Aorta (tissue), 5 donors: ENCODE measurements at places on chromosomes 3 and 15. TPM values are rescaled to one million over a fixed set of nuclear protein-coding genes. Genes with fewer than 3 reads are reported as not detected.

Gene EBLN2
- 5.1 TPM for total RNA-seq

Gene LARP6
- total RNA-seq, result 42.2 TPM

Gene CYP8B1
- total RNA-seq, result not detected

Gene LYSMD4
- 7.7 TPM for total RNA-seq

- peaks cover 2% of the 10 kb centered on the region for H3K4me1 ChIP-seq
- no peak overlapping the region for H3K27ac ChIP-seq
- no peaks in the 10 kb centered on the region for H3K36me3 ChIP-seq
- no peak for DNase-seq
- H3K4me3 ChIP-seq, result no peak overlapping the region
Observed at GRCh38 chr3:61612211-61613194, 51.1 kb downstream of the PTPRG start.

GRCh38 chr3:49840388-49840787 lies 16.0 kb downstream of the TRAIP start:
- no peaks in the 10 kb centered on the region for H3K36me3 ChIP-seq
- H3K4me3 ChIP-seq, result no peak overlapping the region
- DNase-seq, result no peak

- no peak overlapping the region for H3K4me3 ChIP-seq
- no peak overlapping the region for H3K27ac ChIP-seq
- H3K4me1 ChIP-seq, result no peaks in the 10 kb centered on the region
- DNase-seq, result no peak
- no peaks in the 10 kb centered on the region for H3K36me3 ChIP-seq
Observed at GRCh38 chr3:170130532-170130931, 51.0 kb downstream of the PHC3 start.

- no peaks in the 10 kb centered on the region for H3K36me3 ChIP-seq
- no peak overlapping the region for H3K4me3 ChIP-seq
- no peak for DNase-seq
- H3K27ac ChIP-seq, result no peak overlapping the region
- no peaks in the 10 kb centered on the region for H3K4me1 ChIP-seq
Observed at GRCh38 chr15:82118040-82118439, 72.2 kb upstream of the MEX3B start.

DNA sequence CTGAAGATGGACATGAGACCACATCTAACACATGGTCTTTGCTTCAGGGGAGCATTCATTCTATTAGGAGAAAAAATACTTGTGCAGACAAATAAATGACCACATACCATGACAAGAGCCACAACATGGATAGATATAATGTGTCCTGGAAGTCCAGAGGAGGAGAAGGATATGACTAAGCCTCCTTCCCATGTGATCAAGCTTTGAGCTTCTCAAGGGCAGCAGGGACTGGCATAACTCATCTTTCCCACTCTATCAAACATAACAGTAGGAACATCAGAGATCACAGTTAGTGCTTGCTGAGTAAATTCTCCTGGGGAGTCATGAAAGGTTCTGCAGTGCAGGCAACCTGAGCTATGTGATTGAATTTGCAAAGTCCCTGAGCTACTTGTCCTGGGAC lies 86.0 kb upstream of the LPP start:
- H3K4me1 ChIP-seq, result no peaks in the 10 kb centered on the region
- no peaks in the 10 kb centered on the region for H3K27me3 ChIP-seq
- no peak overlapping the region for H3K27ac ChIP-seq
- no peaks in the 10 kb centered on the region for H3K36me3 ChIP-seq
- H3K4me3 ChIP-seq, result no peak overlapping the region
- DNase-seq, result no peak

DNA sequence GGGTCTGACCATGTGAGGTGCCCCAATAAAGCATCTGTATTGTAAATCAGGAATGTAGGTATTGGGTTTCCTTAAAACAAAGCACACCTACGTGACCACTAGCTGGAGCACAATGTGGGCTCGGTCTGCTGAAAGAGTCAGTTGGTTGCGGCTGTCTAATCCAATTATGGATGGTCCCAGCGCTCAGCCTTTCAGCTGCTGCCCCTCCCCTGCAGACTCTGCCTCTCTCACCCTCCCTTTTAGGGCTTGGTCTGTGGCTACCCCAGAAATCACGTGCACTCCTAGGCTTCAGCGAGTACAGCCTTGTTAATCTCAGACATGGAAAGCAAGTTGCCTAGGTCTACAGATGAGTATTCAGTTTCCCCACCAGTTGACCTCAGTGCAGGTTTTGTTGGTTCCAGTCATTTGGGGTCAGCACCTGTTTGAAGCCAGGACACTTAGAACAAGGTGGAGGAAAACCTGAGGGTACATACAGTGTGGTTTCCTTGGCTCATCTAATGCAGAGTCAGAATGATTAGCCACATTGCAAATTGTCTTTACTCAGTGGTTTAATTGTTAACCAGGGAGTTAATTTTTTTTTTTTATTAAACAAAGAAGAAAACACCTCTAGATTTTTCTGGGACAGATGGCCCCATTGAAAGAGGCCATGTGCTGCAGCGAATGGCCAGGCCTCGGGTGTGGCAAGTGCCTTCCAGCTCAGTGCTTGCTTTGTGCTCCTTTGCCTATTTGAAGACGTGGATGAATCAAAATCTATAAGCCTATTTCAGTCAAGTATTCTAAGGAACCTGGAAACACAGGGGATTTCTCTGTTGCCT lies 137.7 kb downstream of the IGF1R start:
- H3K36me3 ChIP-seq, result no peaks in the 10 kb centered on the region
- no peak overlapping the region for H3K27ac ChIP-seq
- peaks cover 5% of the 10 kb centered on the region for H3K4me1 ChIP-seq
- no peak for DNase-seq
- no peaks in the 10 kb centered on the region for H3K27me3 ChIP-seq

- no peaks in the 10 kb centered on the region for H3K27me3 ChIP-seq
- H3K4me1 ChIP-seq, result no peaks in the 10 kb centered on the region
- H3K27ac ChIP-seq, result no peak overlapping the region
- DNase-seq, result peak; percentile 70
Observed at GRCh38 chr3:53044711-53045517, 959 bp downstream of the SFMBT1 start.

DNA sequence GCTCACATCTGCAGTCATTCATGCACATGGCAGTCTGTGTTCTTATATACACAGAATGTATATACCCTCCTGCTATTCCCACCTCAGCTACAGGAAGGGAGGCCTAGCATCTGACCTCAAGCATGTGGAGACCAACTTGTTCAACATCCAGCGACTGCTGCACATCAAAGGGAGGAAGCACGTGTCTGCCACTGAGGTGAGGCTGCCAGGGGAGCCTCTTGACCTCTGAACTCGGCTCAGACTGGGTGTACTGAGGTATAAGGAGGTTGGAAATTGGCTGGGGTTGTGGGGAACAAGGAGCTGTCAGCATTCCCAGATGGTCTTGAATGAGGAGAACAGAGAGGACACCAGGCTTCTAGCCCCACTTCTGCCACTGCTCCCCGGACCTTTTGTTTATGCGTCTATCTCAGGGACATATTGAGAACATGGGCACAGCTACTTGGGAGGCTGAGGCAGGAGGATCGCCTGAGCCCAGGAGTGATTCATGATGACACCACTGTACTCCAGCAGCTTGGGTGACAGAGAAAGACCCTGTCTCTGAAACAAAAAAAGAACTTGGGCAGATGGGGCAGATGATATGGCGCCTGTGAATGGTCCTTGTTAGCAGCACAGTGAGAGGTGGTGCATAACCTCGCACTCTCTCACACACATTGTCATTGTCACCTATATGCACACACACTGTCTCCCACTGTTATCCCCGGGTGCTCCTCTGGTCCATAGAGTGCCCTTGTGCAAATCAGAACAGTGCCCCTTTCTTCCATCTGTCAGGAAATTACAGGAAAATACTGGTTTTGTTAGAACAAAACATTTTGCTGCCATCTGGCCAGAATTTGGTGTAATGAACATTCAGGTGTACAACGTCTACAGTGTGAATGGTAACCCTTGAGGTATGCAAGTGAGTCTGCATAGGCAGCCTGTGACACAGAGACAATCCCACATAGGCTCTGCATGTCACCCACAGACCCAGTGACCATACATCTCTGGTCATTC lies 5.4 kb downstream of the VILL start:
- no peaks in the 10 kb centered on the region for H3K36me3 ChIP-seq
- no peaks in the 10 kb centered on the region for H3K27me3 ChIP-seq
- no peaks in the 10 kb centered on the region for H3K4me1 ChIP-seq

- H3K27me3 ChIP-seq, result no peaks in the 10 kb centered on the region
- H3K4me3 ChIP-seq, result no peak overlapping the region
- H3K27ac ChIP-seq, result no peak overlapping the region
- H3K36me3 ChIP-seq, result peaks cover 2% of the 10 kb centered on the region
- peak; percentile 81 for DNase-seq
- H3K4me1 ChIP-seq, result peaks cover 3% of the 10 kb centered on the region
Observed at GRCh38 chr3:158713094-158713499, 19.2 kb downstream of the RARRES1 start.

GRCh38 chr15:44087578-44088465 lies 107.2 kb downstream of the FRMD5 start:
- no peak overlapping the region for H3K4me3 ChIP-seq
- no peaks in the 10 kb centered on the region for H3K4me1 ChIP-seq
- H3K27me3 ChIP-seq, result no peaks in the 10 kb centered on the region
- H3K36me3 ChIP-seq, result no peaks in the 10 kb centered on the region
- no peak for DNase-seq

DNA sequence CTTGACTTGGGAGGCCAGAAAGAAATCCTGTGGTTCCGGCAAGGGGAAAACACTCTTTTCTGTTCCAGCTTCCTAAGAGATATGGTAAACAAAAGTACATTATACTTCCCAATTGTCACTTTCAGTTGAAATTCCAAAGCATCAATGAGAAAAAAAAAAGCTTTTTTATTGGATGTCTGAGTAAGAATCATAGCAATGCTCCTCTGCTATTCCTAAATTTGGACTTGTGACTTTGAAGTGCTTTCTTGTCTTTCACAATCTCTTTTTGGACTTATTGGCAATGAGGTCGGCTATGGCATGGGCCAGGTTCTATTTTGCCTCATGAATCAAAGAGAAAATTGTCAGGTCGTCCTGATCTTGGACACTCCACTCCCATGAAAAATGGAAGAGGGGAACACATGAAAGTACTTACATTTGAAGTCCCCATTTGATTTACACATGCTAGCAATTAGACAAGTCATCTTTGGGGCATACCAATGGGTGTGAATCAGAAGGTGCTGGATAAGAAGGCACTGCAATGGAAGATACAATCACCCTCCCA lies 170.5 kb downstream of the GREM1 start:
- no peak for DNase-seq
- H3K4me1 ChIP-seq, result no peaks in the 10 kb centered on the region
- H3K36me3 ChIP-seq, result no peaks in the 10 kb centered on the region
- no peaks in the 10 kb centered on the region for H3K27me3 ChIP-seq

DNA sequence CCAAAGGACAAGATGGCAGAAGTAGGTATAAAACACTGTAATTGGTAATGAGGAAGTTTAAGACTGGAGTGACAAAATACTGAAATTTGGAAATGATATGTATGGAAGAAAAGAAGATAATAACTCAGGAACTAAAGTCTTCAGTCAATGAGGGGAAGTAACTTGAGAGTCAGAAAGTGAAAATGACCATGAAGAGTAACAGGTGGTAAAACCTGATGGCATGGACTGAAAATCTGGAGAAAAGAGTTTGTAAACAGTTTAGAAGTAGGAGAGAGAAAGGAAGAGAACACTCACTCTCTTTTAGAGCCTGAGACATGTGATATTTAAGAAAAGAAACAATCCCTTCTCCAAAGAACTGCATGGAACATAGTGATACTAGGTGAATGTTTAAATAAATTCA lies 387.9 kb downstream of the PYDC2 start:
- no peak overlapping the region for H3K27ac ChIP-seq
- DNase-seq, result no peak
- no peaks in the 10 kb centered on the region for H3K27me3 ChIP-seq
- H3K4me1 ChIP-seq, result no peaks in the 10 kb centered on the region

- peaks cover 3% of the 10 kb centered on the region for H3K4me1 ChIP-seq
- H3K4me3 ChIP-seq, result peak within 1 kb of the TSS; percentile 83
- peak within 1 kb of the TSS; percentile 92 for H3K27ac ChIP-seq
- no peaks in the 10 kb centered on the region for H3K27me3 ChIP-seq
Observed at GRCh38 chr3:111071257-111072030, at the start of gene NECTIN3. NECTIN3 (plus strand) TSS chr3:111071816; CDS start chr3:111072018, 202 bp downstream.

DNA sequence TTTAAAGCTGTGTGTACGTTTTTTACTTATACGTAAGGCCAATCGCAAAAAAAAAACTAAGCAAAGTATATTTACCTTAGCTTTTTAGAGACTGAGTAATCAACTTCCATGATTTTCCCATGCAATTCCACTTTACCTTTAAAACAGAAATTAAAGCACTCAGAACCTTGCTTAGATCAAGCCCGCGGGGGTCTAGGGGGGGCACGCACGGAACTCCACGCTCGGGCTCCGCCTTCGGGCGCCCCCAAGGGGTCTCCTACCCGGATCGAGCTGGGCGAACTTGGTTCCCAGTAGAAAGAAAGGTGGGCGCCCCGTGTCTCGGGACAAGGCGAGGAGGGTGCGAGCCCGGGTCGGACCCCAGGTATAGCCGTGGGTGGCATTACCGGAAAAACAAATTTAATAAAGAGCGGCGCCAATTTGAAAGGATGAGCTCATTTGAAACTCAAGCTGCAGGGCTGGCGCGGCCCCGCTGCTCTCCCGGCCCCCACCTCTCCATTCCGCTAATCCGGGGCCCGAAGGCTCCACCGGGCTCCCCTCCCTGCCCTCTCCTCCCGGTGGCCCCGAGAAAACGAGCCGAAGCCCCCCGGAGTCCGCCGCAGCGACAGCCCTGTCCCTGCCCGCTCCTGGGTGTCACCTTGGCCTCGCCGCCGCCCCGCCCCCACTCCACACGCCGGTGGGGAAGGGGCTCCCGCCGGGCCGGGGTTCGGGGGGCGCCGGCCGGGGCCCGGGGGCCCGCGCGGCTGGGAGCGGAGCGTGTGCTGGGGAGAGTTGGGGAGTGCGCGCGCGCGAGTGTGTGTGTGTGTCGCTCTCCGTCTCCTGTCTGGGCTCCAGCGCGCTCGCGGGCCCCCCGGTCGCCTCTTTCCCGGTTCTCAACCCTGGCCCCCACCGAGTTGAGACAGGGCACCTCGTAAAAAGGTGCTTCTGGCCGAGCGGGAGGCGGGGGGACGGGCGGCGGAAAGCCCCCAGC lies 1.5 kb downstream of the IGF2BP2 start:
- H3K27ac ChIP-seq, result no peak overlapping the region
- H3K27me3 ChIP-seq, result peaks cover 2% of the 10 kb centered on the region
- H3K4me3 ChIP-seq, result peak overlapping the region; percentile 14
